ENCODE measurements at places on chromosomes 11 and 22.

GRCh38 chr11:65719871-65720210 lies 757 bp downstream of the RNASEH2C start:
- no peak for DNase-seq

GRCh38 chr11:84890676-84891075 lies 736.5 kb downstream of the DLG2 start:
- no peak for DNase-seq

DNA sequence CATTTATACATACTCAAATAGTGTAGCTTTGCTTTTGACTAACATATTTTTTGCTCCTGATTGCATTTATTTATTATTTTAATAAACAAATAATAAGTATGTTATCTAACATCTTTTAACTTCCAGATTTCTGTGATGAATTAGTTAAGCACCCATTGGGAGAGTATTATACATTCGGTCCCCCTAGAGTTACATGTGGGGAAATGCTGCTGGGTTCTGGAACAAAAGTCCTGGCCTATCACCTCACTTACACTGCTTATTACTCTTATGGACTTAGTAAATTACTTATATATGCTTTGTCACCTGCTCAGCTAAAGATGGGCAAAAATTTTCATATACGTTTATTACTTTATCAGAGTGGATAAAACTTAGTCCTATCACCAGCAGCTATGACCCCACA lies 1163.0 kb downstream of the FAM181B start:
- DNase-seq, result no peak

- DNase-seq, result no peak
These were observed 17.8 kb upstream of the FXYD2 start for GRCh38 chr11:117842131-117842941.

- DNase-seq, result no peak
These were observed 745 bp downstream of the NCAM1 start for GRCh38 chr11:112961751-112962578.

- DNase-seq, result no peak
These were observed 35.8 kb downstream of the GAB2 start for GRCh38 chr11:78381865-78382264.

GRCh38 chr11:76856106-76856505 lies 4.6 kb upstream of the ACER3 start:
- DNase-seq, result no peak

GRCh38 chr11:32575070-32575469 lies 8.6 kb upstream of the EIF3M start:
- DNase-seq, result no peak

GRCh38 chr11:82355313-82355823 lies 378.3 kb downstream of the FAM181B start:
- no peak for DNase-seq

DNA sequence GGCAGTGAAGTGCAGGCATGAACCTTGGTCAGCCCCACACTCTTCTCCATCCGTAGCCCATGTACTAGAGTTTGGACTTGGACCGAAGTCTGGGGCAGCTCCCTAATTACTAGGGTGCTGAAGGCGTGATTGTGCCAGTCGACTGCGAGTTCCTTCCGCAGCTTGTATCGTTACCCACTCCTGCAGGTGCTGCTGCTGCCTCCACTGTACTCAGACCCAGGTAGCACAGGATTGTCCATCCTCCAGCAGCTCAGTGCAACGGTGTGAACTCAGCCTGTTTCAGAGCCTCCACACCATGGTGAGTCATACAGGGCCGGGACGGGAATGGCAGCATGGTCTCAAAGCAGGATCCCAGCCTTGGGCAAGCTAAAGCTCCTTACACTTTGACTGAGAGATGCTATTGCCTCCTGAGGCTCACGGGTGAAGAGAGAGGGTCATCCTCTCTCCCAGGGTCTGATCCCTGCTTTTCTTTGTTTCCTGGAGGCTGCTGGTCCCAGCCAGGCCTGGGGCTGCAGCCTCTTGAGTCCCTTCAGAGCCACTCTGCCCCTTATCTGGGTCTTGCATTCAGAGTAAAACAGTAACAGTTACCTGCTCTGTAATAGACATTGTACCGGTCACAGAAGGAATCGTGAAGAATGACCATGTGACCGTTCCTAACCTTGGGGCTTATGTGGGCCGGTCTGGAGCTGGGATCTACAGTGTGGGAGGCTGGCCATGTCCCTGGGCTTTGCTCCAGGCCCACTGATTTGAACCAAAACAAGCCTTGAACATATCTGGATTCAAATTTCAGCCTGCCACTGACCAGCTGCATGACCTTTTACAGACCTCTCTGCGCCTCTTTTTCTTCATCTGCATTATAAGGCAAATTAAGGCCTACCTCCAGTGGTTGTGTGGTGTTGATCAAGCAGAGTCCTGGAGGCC lies 1.7 kb downstream of the TKFC start:
- DNase-seq, result no peak

DNA sequence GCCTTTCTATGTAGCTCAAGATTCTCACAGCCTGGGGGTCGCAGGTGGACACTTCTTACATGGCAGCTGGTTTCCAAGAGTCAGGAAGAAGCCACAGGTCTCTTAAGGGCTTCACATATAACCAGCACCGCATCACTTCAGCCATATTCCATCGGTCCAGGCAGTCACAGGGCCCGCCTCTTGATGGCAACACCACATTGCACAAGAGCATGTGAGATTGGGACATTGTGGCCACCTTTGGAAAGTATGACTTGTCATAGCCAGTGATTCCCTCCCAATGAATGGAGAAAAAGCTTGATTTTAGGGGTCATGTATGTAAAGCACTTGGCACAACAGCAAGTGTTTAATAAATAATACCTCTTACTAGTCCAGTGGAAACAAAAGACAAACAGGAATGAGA lies 98.3 kb downstream of the NCAM1 start:
- no peak for DNase-seq

DNA sequence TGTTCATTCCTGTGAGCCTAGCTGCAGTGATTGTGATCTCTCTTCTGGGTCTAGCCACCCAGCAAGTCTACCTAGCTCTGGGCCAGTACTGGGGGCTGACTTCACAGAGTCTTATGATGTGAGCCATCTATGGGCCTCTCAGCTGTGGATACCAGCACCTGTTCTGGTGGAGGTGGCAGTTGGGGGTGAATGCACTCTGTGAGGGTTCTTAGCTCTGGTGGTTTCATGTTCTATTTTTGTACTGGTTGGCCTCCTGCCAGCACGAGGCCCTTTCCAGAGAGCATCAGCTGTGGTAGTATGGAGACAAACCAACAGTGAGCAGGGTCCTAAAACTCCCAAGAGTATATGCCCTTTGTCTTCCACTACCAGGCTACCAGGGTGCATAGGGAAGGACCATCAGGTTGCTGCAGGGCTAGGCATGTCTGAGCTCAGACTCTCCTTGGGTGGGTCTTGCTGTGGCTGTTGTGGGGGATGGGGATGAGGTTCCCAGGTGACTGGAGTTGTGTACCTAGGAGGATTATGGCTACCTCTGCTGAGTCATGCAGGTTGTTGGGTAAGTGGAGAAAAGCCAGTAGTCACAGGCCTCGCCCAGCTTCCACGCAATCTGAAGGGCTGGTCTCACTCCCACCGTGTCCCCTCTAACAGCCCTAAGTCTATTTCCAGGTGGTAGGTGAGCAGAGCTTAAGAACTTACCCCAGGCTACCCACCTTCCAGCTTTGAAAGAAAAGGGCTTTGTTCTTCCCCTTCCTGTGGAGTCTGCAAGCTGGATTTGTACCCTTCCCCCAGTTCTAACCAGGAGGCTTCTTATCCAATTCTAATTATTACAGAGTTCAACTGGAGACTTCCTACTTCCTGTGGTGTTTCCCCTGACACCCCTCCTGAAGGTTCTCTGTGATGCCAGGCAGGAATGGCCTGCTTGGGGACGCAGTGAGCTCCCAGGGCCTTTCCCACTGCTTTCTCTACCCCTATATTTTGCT lies 250.7 kb downstream of the LUZP2 start:
- DNase-seq, result no peak

DNA sequence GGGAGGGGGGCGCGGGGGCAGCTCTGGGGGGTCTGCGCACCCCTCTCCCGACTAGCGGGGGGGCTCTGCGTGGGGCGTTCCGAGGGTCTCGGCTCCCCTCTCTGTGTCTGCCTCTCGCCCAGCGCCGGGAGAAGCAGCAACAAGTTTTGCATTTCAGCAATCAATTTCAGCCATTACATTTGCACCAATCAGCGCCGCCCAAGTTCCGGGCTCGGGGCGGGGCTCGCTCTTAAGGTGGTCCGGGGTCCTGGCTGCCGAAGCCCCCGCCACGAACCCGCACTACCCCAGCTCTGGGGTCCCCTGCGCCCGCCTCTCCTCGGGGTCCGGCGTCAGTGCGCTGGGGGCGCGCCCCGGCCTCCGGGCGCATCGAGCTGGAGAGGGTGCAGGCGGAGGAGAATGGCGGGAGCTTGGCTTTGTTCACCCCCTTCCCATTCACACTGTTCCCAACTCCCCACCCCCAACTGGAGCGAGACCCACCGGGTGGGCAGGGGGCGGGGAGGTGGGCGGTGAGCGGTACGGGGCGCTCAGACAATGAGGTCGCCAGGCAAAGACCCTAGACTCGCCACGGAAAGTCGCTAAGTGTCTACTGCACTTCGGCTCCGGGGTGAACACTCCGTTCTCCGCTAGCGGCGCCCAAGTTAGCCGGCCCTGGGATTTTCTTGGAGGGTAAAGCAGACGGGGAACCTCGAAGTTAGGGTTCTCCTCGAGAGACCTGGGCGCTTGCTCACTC lies at the start of gene MN1:
Gene MN1 (minus strand): TSS at position 141 of the 730 bp plus-strand sequence. CDS start 1,213 bp downstream, outside the sequence.
- DNase-seq, result no peak

DNA sequence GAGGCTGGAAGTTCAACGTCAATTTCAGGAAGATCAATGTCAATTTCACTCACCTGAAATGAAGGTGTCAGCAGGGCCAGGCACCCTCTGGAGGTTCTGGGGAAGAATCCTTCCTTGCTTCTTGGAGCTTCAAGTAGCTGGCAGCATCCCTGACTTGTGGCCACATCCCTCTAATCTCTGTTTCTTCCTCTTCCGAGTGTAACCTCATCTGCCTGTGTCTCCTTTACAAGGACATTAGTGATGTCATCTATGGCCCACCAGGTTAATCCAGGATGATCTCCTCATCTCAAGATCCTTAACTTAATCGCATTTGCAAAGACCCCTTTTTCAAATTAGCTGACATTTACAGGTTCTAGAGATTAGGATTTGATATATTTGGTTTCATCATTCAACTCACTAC lies 240.8 kb upstream of the MTNR1B start:
- DNase-seq, result no peak

DNA sequence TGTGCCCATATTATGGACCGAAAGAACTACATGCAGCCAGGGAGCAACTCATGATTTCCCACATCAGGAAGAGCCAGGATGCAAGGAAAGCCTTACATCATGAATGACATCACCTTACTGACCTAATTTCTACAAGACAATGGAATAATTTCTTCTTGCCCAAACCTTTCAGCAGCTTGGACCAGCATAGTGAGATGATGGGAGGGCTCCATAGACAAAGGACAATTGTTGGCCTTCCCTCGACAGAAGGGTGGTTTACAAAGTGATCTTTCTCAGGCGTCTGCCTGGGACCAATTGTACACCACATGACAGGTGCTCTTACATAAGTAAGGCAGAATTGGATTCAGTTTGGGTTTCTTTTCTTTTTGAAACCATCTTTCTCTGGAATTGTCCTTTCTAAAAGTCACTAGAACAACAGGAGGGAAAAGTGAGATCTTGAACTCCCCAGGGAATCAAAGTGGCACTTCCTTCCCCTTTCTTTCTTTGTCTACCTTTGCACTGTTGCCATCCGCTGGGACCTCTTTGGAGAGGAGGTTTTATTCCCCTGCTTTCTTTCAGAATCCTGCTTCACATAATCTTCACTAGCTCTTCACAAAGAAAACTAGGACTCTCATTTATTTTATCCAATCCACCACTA lies 51.7 kb upstream of the PAK1 start:
- DNase-seq, result no peak

DNA sequence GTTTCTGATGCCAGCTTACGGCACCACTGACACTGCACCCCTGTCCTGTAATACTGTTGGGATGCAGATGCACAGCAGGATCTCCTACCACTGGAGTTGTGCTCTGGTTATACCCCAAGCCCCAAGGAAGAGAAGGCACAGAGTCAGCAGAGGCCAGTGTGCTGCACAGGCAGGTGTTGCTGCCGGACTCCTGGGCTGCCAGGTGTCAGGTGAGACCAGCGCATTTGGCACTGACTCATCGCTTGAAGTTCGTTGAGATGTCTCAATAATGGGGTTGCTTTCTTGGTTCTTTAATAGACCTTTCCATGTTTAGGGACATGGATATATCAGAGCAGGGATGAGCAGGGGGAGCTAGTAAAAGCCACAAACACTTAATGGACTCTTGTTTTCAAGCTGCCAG lies 75.7 kb upstream of the TTC12 start:
- no peak for DNase-seq

GRCh38 chr11:87405356-87405755 lies 367.6 kb downstream of the TMEM135 start:
- no peak for DNase-seq

DNA sequence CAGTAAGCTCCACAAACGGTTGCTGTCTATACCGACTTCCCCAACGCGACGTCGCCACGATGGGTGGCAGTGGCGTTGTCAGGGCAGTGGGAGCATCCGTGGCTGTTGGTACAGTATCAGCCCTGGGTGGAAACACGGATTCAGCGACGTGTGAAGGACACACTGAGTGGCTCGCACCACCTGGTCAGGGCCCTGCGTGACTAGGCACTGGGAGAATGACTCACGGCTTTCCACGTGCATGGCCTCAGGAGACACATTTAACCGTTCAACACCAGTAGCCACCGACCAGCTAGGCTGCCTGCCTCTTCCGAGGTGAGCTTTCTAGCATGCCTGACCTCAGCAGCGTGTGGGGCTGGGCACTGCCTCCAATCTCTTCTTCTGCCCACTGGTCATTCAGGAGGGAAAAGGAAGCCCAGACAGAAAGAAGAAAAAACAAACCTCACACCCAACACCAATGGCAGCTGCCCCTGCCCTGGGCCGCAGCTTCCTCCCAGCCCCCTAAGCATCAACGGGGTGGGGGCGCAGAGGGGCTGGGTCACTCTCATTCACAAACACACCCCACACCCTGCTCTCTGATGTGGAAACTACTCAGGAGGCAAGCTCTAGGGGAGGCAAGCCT lies 59.0 kb downstream of the MYH9 start:
- no peak for DNase-seq

Data from NCI-H1436 treated with DMSO at 0.1 percent for 48 hours (cell line).